ENCODE measurements at places on chromosomes 7 and 10.

GRCh38 chr10:114758331-114758730 lies 63.2 kb upstream of the FHIP2A start:
- no peak for DNase-seq

DNA sequence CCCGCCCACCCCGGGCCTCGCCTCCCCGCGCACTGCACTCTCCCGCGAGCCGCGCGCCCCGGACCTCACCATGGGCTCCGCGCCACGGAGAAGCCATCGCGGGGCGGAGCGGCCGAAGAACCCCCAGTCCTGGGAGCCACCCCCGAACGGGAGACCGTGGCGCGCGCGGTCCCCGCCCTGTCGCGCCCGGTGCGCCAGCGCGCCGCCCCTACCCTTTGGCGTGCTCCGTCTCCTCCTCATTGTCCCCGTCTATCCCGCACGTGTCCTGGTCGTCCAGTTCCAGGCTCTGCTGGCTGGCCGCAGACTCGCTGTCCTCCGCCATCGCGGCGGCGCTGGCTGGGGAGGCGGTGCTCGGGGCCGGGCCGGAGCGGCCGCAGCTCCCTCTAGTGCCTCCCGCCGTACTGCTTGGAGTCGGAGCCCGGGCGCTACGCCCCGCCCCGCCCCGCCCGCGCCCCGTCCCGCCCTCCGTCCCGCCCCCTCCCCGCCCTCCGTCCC lies at the start of gene NMT2:
Gene NMT2, minus strand, starts transcription at position 403 of the 495 bp plus-strand sequence. Its CDS starts 81 bp downstream, at position 322.
- no peak for DNase-seq

GRCh38 chr10:119205894-119206602 lies 1.3 kb upstream of the GRK5 start:
- DNase-seq, result peak; percentile 69

DNA sequence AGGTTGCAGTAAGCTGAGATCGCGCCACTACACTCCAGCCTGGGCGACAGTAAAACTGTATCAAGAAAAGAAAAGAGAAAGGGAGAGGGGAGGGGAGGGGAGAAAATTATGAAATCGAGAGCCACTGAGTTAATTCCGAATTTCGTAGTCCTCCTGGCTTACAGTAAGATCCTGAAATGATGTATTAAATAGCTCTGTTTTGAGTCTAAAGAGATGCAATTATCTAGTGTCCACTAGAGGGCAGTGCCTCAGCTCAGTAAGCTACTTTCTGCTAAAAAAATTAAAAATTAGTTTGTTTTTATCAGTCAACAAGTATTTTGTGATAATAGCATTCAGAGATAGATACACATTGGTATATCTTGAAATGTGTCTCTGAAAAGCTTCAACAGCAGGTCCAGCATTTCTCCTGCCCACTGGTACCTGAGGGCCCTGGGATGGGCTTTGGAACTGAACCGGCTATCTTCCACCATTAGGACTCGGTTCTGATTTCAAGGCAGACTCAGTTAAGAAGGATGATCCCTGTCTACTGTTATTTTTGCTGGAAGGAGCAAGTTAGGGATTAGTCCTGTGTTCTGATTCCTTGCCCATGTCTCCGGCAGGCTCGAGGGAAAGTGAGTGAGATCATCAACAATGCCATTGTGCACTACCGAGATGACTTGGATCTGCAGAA lies 19.5 kb downstream of the TSPAN33 start:
- peak; percentile 49 for DNase-seq

- no peak for DNase-seq
Measured at GRCh38 chr7:139893461-139893860, 64.4 kb downstream of the TBXAS1 start.

DNA sequence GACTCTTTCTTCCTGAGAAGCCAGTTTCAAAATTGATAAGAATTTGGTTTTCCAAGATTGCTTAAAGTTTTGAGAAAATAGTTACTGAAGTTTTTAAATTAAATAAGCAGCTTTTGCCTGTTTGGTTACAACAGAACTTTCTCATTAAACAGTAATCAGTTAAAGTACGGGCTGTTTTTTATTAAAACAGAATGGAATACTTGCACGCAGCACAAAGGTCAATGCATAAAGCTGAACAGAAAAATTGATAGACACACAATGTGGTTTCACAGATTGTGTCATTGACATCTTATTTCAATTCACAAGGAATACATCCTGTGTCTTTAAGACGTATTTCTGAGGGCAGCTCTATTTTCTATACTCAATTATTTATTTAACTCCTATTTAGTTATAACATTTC lies 192.2 kb downstream of the PRKG1 start:
- no peak for DNase-seq

DNA sequence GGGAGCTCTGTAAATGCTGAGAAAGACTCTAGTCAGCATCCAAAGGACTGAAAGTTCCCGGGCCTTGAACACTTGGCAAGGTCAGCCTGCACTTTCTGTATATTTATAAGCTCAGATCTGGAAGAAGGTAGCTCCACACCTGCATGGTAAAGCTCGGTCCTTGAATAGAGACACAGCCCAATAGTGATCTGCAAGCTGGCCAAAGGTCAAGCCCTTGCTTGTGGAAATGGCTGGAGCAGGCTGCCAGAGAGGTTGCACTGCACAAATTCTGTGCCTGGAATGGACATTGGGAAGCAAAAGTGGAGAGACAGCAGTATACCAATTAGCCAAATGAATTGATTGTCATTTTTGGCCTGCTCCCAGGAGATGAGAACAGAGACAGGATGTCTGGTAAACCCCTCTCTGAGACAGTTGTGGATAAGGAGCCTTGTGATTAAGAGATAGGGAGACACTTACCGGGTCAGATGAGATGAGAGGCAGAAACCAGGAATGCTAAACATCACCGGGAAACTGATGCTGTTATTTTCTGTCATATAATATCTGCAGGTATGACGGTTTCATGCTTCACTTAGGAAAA lies 8.0 kb upstream of the FRA10AC1 start:
- no peak for DNase-seq

- no peak for DNase-seq
Measured at GRCh38 chr10:16893664-16894063, 76.4 kb upstream of the RSU1 start.

DNA sequence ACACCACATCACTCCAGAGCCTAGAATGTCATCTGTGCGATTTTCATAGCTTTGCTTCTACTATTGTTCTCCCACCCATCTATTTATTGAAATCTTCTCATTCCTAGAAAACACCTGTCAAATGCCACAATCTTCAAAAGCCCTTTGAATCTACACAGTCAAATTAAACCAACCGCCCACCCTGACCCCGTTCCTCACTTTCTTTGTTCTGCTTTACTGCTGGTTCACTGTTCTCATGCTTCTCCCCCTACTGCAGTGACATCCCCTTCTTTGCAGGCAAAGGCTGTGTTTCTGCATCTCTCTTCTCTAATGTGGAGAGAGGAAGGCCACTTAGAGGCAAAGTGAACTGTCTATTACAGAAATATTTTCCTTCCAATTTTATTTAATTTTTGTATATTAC lies 152.4 kb upstream of the NEBL start:
- DNase-seq, result no peak

- DNase-seq, result no peak
Measured at GRCh38 chr10:129307141-129307540, 159.9 kb upstream of the MGMT start.

- no peak for DNase-seq
Measured at GRCh38 chr10:45220931-45221330, 94.5 kb downstream of the OR13A1 start.

DNA sequence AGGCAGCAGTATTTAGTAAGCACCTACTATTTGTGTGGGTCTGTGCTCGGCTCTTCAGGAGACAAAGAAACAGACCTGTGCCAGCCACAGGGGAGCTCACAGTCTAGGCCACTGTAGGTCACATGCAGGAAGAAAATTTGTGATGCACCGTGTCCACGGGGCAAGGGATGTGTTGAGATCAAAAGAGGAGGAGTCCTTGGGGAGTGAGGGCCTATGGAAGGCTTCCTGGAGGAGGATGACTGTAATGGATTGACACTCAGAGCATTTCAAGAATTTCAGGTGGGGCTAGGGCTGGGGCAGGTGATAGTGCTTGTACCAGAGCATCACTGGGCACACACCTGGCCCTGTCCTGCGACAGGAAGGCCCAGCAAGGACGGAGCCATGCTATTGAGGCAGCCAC lies 102.7 kb downstream of the ZMIZ1 start:
- DNase-seq, result no peak

DNA sequence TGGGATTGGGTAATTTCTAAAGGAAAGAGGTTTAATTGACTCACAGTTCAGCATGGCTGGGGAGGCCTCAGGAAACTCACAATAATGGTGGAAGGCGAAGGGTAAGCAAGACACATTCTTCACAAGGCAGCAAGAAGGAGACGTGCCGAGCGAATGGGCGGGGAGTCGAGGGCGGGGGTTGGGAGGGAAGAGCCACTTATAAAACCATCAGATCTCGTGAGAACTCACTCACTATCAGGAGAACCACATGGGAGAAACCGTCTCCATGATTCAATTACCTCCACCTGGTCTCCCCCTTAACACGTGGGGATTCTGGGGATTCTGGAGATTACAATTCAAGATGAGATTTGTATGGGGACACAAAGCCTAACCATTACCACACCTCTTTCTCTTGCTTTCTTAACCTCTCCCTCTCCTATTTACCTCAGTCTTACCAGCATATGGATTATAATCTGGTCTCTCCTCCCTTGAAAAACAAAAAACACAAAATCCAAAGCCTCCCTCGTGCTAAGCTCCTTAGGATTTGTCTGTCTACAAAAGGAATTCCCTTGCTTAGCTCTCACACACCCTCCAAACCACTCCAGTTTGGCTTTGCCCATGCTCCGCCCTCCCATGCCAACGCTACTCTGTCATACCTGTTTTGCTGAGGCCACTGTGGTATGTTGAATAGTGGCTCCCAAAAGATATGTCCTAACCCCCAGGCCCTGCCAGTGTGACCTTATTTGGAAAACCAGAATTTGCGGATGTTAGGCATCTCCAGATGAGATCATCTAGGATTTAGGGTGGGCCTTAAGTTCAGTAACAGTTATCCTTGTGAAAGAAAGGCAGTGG lies 19.6 kb upstream of the EFCAB10 start:
- no peak for DNase-seq

DNA sequence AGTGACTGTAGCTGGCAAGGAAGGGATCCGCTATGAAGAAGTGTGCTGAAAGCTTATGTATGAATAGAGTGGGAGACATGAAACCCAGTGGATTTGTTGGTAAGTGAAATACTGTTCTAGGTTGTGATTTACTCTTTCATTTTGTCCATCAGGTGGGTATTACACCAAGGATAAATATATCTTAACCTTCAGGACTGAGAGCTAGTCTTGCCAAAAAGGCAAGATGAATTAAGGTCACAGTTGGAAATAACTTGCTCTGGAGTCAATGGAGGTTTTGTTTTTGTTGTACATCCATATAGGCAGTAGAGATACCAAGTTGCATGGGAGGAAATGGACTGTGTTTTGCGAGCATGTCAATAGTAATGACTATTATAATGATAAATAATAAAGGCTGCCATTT lies 190.6 kb downstream of the TMEM178B start:
- no peak for DNase-seq

DNA sequence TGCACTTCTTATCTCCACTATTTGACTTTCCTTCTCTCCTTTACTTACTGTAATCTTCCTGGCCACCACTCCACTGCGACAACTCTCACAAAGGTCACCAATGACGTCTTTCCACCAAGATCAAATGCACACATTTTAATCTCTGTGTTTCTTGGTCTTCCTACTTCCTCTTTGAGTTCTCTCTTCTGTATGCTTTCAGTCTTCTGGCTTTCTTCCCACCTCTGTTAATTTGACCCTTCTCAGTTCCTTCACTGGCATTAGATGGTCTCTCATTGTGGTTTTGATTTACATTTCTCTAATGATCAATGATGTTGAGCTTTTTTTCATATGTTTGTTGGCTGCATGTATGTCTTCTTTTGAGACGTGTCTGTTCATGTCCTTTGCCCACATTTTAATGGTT lies 31.9 kb downstream of the FAM107B start:
- no peak for DNase-seq

GRCh38 chr7:134355004-134355525 lies 38.3 kb upstream of the SLC35B4 start:
- no peak for DNase-seq

GRCh38 chr10:24680647-24681524 lies 42.8 kb downstream of the ARHGAP21 start:
- no peak for DNase-seq

- DNase-seq, result no peak
Measured at GRCh38 chr10:78290131-78290750, 256.6 kb downstream of the RPS24 start.

DNA sequence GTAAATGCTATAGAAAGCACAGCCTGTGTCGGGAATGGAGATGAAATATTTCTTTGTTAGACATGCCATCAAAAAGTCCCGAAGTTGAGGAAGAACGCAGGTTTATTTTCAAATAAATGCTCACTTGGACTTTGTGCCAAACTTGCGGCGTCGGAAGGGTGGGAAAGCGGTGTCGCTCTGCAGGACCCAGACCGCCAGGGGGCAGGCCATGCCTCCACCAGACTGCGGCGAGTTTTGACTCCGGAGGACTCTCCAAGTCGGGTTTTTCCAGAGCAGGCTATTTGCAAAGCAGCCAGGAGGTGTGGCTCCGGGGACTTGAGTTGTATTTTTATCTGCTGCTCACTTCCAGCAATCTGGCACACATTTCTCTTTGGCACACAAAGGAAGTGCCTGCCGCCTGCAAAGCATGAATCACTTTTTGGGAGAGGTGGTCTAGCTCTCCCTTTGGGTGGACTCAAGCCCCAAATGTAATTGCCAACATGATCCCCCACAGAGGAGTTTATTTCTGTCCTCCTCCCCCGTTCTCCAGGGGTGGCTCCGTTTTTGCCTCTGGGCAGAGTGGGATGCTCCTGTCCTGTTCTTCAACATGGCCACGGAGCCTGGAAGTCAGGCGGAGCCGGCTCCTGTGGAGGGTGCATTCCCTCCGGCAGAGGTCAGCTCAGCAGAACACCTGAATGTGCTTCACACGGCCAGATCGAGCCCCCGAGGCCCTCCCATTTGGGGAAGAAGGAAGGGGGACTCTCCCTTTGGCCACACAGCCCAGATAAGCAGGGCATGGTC lies 82.3 kb upstream of the GPR26 start:
- DNase-seq, result peak; percentile 30

DNA sequence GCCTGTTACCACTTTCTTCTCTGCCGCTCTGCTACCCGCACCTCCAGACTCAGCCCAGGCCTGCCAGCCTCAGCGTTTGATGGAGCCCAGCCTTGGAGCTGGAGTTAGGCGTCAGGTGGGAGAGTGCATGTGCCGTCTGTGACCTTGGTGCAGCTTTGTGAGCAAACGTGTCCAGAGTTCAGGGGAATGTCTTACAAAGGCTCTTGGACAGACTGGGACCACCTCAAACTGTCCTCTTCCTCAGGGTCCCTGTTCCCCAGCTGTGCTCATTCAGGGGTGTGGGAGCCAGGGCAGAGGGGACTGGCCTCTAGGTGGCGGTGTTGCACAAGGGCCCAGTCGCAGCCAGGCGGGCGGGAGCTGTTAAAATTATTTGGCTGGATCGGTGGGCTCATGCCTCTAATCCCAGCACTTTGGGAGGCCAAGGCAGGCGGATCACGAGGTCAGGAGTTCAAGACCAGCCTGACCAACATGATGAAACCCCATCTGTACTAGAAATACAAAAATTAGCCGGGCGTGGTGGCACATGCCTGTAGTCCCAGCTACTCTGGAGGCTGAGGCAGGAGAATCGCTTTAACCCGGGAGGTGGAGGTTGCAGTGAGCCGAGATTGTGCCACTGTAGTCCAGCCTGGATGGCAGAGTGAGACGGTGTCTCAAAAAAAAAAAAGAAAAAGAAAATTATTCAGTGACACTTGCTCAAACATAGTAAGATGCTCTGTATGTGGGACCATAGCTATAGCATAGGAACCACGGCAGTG lies 89.2 kb downstream of the ADCY1 start:
- DNase-seq, result peak; percentile 13

GRCh38 chr10:7329219-7329618 lies 81.6 kb downstream of the SFMBT2 start:
- no peak for DNase-seq

GRCh38 chr10:51010977-51011376 lies 63.3 kb upstream of the PRKG1 start:
- DNase-seq, result peak; percentile 24

Data from activated CD4-positive, alpha-beta T cell treated with anti-CD3 and anti-CD28 coated beads, Interleukin-2, Interleukin-4, amounts not matched to agents 100 ng/mL and 50 ng/mL, durations not matched to agents 16 hours and 8 hours (primary cell).